NCI-H1694 treated with DMSO at 0.1 percent for 48 hours (cell line): ENCODE measurements at places on chromosomes 6 and 20.
A peak's percentile ranks its signal among the peaks of the same experiment; 100 is the strongest.

DNA sequence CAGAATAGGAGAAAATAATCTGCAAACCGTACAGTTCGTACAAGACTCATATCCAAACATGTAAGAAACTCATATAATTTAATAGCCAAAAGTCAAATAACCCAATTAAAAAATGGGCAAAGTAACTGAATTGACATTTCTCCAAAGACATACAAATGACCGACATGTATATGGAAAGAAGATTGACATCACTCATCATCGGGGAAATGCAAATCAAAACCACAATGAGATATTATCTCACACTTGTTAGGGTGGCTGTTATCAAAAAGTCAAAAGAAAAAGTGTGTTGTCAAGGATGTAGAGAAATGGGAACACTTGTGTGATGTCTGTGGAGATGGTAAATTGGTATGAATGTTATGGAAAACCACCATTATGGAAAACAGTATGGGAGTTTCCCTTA is 70.5 kb upstream of the STXBP5 start:
- no peak for DNase-seq

DNA sequence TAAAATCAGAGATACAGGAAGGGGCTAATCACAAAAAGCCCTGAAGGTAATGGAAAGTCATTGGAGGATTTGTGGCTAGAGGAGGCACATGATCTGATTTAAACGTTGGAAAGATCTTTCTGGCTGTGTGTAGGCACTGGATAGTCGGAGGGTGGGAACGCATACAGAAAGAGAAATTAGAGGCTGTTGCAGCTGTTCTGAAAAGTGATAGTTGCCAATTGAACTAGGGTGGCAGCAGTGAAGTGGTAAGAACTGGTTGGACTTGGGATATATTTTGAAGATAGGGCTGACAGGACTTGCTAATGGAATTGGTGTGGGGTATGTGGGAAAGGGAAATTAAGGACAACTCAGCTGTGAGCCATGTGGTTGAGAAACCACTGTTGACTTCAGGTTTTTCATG is 223.6 kb downstream of the OGFRL1 start:
- DNase-seq: no peak

- DNase-seq: no peak
Measured at GRCh38 chr20:13430346-13431002, 208.3 kb downstream of the TASP1 start.

GRCh38 chr6:99822741-99823512 is 171.1 kb downstream of the MCHR2 start:
- DNase-seq: peak; percentile 82

DNA sequence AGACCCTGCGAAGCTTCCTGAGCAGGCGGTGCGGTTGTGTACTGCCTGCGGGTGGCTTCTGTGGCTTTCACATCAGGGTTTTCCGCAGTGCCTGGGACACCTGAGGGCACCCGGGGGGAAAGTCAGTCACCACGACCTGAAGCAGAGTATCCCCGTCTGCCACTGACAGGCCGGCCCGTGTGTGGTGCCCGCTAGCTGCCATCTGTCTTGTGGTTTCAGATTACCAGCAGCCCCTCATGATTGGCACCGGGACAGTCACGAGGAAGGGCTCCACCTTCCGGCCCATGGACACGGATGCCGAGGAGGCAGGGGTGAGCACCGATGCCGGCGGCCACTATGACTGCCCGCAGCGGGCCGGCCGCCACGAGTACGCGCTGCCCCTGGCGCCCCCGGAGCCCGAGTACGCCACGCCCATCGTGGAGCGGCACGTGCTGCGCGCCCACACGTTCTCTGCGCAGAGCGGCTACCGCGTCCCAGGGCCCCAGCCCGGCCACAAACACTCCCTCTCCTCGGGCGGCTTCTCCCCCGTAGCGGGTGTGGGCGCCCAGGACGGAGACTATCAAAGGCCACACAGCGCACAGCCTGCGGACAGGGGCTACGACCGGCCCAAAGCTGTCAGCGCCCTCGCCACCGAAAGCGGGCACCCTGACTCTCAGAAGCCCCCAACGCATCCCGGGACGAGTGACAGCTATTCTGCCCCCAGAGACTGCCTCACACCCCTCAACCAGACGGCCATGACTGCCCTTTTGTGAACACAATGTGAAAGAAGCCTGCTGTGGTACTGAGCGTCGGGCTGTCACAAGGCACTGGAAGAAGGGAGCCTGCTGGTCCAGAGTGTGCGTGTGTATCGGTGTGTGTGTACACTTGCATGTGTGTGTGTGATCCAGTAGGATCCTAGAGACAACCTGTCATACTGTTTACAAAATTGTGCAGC is 54.4 kb downstream of the GOPC start:
- DNase-seq: peak; percentile 27

GRCh38 chr6:135439549-135439948 is 58.0 kb downstream of the AHI1 start:
- DNase-seq: no peak

DNA sequence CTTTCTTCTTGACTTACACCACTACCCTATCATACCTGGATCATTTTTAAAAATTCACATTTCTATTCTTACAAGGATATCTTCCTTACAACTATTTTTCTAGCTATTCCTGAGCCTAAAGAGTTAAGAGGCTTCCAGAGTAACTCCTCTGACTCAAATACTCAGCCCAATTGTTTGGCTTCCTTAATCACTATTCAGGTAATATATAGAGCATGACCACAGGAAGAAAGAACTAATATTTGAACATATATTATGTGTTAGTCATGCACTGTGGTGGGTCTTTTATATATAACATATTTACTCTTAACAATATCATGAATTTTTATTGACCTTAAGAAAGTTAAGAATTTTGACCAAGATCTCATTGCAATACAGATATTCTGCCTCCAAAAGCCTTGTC is 42.0 kb upstream of the ID4 start:
- no peak for DNase-seq

DNA sequence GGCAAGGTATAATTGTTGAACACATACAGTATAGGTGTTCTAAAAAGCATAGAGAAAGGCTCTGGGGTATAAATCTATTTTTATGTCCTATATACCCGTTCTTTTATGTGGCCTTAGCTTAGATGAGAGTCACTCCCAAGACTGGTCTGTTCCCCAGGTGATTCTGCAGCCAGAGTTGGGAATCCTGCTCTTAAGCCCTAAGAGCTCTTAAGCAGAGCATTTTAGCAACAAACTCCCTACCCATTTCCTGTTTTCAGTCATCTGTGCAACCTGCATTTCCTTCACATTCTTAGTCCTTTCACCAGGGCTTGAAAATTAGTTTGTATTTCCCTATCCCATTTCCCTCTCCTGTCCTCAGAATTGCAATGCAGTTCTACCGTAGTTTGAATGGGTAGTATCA is 166.1 kb downstream of the HS3ST5 start:
- no peak for DNase-seq

DNA sequence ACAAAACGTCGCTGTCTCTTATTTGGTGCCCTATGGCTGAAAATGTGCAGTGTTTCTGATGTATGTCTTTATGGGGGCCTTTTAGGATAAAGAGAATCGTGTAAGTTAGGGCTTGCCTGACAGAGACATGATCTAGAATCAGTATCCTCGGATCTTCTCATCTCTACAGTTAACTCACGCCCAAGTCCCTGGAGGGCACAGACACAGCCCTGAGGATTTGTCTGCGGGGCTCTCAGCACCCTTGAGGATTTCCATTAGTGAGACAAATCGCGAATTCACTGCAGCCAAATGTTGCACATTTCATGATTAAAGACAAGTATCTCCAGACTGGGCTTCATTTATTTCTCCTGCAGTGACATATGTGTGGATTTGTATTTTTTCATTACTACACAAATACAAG is 552.7 kb downstream of the C6orf118 start:
- DNase-seq: no peak

DNA sequence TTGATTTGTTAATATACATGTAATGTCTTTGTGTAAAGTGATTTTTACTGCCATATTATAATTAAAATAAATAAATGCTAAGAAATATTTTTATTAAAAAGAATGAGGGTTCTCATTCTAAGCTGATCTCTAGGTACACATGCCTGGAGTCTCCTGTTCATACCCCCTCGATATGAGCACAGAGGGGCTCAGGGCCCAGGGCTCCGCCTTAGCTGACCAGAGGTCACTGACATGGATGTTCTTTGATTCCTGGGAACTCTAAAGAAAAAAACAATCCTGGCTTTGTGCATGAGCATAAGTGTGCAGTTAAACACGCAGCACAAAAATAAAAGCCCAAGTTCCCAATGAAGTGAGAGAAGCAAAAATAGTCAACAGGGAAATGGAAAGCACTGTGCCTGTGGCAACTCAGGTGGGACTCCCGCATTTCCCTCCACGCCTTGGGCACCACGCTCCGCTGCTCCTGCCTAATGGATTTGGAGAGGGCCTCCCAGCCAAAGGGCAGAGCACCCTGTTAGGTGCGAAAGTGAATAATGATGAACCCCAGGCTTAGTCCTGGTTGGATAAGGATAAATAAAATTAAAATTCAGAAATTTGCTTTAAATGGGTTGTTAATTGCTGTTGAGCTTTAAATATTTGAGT is 33.3 kb upstream of the QKI start:
- DNase-seq: no peak

DNA sequence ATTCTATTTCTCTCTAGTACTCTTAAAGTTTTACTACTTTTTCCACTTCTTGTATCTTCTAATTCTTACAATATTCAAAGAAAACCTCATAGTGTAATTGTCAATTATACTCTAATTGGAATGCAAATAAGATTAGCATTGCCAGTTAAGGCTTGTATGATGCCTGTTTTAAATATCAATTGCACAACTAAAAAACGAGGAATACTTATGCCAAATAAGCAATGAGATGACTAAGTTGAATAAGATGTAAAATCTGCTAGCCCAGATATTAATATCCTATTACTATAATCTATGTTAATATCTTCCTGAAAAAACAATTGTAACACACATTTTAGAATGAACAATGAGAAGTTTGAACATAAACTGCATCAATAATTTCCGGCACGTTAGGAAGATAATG is 13.3 kb upstream of the AKAP7 start:
- no peak for DNase-seq
